Stimulated activated CD8-positive, alpha-beta memory T cell treated with anti-CD3 and anti-CD28 coated beads, Interleukin-2, amount 100 ng/mL, for 1 hour (primary cell): ENCODE measurements at places on chromosomes 6 and 20.
A peak's percentile ranks its signal among the peaks of the same experiment; 100 is the strongest.

DNA sequence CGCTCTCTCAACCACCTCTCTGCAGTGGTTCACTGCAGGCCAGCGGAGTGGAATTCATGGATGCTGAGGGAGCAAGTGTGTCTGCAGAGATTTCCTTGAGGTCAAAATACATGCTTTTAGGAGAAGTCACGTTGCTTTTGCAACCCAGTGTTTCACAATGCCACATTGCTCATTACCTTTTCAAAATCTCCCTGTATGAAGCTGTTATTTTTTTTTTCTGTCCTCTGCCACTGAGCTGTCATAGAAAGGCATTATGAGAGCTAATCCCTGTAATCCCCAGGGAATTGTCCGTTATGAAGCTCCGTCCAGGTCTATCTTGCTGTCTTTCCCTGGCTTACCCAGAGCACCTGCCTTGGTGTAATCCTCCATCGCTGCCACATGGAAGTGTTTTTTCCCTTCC, 60.5 kb upstream of the SLC22A23 start:
- DNase-seq, result no peak

GRCh38 chr20:30286157-30286556, 971.3 kb upstream of the DEFB115 start:
- DNase-seq, result no peak

DNA sequence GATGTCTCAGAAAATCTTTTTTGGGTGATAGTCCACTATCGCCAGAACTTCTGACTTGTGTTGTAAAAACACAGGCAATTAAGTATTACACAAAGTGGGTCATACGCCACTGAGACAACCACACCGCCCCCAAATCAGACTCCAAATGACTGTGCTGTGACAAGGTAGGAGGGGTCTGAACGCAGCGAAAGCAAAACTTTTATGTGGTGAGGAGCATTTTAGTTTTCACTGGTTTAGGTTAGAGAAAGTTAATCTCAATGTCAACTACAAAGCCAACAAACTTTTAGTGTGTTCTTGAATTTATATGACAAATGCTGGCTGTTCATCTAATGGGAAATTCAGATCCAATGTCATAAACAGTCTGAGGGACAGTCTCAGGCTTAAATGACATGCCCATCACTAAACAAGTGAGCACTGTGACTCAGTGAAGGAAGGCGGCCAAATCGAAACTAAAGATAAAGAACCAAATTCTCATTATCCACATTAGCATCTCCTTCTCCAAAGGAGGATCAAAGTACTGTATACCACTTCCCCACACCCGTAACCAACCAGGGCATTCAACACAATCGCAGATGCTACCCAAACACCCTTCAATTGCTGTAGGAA, 186.7 kb downstream of the GJA10 start:
- peak; percentile 28 for DNase-seq

DNA sequence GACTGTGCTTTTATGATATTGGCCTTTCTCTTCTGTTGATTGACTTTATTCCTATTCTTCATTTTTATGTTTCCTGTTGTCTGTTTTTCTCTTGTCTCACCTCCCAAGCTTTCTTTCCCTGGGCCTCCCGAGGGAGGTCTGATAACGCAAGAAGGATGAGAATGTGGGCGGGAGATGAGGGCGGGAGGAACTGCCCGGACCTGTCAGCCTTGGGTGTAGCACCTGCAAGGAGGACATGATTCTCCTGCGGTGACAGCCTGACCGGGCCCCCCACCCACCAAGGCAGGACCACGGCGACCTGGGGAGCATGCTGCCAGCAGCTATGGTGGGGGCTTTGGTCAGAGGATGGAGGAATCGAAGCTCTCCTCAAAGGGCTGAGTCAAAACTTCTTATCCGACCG, 86.9 kb downstream of the PLEKHG1 start:
- DNase-seq, result no peak

DNA sequence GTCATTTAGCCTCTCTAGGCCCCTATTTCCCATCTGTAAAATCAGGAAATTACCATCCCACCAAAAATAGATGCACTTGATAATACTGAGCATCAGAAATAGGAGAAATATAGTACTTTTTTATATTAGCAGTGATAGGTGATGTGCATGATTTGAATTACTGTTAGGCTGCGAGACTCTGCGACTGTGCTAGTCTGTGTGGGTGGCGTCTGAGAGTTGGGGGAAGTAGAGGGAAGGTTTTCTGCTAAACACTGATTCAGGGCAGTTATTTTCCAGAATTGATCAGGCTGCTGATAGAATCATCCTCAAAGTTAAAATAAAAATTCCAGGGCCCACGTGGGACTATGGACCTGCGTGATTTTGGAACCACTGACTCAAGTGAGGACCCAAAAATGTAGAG, 60.4 kb upstream of the ARMH2 start:
- no peak for DNase-seq

DNA sequence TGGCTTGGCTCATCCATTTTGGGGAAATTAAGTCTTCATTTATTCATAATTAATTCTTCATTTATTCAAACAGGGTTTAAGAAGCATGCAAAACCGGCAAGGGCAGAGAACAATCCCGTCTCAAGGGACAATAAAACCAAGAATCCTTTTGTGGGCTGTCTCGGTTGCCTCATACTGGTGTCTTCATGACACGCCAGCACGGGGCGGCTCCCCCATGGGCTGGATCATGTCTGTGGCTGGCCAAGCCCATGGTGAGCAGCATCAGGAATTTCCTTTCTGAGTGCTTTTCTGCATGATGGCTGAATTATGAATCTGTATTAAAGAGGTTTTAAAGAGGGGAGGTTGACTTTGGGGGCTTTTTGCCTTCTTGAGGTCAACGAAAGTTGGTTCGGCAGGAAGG, 38.3 kb upstream of the DUSP22 start:
- no peak for DNase-seq

DNA sequence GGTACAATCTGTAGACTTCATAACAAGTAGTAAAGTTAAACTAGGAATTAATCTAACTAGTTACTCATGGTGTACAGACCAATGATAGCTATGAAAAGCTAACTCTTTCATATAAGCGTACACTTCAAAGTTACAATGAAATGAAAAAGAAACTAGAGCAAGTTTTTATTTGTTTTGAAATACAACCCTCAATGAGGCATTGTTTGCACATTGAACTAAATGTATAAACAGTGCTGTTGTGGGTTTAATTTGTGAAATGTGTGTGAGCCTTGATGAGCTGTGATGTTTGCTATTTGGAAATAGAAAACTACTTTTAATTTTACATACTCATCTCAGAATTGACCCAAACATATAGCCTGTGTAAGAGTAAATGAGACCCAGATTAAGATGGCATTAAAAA, 11.1 kb upstream of the EYA4 start:
- no peak for DNase-seq

DNA sequence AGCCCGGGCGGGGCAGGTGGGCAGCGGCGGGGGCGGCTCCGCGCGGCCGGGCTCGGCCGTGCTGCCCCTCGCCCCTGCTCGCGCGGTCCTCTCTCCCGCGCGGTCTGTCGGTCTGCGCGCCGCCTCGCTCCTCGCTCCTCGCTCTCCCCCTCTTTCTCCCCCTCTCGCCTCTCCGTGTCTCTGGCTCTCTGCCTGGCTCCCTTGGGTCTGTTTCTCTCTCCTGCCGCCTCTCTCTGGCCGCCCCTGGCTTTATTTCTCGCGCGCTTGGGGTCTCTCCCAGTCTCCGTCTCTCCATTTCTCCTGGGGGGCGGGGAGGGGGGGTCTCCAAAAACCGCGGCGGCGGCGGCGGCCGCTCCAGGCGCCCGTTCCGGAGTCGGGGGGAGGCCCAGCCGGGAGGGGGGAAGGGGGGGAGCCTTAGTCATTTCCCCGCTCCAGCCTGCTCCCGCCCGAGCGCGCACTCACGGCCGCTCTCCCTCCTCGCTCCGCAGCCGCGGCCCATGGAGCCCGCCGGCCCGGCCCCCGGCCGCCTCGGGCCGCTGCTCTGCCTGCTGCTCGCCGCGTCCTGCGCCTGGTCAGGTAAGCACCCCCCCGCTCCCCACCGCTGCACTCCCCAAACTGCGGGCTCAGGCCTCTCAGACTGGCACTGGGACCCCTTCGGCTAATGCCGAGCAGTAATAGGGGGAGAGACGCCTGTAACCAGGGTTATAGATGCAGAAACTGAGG, at the start of gene SIRPA:
TSS of gene SIRPA (plus strand) at position 457 of the 723 bp plus-strand sequence. CDS start at position 498, 41 bp downstream.
- no peak for DNase-seq

DNA sequence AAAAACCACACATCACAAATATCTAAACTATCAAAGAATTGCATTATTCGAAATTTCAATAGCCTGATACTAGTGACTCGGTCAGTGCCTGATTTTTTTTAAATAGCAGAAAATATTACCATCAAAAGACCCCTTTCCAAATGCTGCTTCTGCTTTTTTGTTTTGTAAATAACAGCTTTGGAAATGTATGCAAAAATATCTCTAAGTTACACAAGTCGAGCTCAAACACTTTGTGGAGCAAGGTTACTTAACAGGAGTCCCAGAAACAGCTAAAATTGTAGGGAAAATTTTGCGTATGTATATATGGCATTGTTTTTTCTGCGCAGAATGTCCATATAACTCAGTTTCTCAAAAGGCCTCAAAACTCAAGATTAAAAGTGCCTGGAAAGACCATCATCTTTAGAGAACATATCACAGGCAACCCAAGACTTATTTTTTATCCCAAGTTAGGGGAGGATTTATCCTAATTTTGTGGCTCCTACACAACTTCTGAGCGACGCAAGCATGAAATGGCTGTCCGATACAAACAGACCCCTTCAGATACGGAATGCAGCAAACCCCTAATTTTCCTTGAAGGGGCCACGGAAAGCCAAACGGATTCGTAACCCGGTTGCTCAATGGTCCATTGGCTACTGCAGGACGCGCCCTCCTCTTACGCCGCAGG, 1.3 kb downstream of the CEP85L start:
- no peak for DNase-seq

DNA sequence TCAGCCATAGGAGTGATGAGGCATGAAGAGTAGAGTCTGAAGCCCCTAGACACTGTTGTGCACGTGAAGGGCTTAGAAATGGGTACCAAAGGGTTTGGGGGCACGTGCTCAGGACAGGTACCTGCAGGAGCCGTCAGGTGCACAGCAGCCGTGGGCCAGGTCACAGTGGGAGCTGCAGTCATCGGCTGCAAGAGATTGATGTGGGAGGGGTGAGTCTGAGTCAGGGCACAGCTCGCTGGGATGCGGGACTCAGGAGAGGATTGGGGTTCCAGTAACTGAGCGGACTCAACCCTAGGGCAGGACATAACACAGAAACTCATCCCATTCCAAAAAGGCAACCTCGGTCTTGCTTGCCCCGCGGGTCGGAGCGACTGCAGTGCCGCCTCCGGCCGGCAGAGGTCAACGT, 1.1 kb downstream of the DLK2 start:
- DNase-seq, result peak; percentile 37

- no peak for DNase-seq
These were observed 582.6 kb upstream of the MMS22L start for GRCh38 chr6:97865612-97866011.

DNA sequence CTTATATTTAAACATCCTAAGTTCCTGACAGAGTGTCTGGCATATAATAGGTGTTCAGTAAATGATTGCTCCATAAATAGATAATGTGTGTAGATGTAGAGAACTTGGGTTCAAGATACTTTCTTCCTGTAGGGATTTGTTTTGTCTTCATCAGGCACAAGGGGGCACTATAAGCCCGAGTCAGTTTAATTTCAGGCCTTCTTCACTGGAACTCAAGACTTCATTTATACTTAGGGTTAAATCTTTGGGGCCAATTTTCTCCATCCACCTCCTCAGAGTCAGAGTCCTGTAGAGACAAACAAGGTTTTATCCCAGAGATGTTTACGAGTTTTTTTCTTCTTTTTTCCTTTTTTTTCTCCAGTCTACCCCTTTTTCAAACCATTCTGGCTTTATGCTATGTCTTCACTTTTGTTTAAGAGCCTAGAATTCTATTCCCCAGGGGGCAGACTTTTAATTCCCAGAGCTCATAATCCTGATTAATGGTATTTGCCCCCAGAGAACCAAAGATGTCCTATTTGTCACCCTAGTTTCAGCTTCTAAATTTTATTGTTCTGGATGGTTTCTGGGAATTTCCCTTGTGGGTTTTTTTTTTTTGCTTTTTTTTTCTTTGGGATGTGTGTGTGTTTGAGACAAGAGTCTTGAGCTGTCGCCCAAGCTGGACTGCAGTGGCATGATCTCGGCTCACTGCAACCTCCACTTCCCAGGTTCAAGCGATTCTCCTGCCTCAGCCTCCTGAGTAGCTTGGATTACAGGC, 88.4 kb downstream of the HFE start:
- DNase-seq, result no peak

DNA sequence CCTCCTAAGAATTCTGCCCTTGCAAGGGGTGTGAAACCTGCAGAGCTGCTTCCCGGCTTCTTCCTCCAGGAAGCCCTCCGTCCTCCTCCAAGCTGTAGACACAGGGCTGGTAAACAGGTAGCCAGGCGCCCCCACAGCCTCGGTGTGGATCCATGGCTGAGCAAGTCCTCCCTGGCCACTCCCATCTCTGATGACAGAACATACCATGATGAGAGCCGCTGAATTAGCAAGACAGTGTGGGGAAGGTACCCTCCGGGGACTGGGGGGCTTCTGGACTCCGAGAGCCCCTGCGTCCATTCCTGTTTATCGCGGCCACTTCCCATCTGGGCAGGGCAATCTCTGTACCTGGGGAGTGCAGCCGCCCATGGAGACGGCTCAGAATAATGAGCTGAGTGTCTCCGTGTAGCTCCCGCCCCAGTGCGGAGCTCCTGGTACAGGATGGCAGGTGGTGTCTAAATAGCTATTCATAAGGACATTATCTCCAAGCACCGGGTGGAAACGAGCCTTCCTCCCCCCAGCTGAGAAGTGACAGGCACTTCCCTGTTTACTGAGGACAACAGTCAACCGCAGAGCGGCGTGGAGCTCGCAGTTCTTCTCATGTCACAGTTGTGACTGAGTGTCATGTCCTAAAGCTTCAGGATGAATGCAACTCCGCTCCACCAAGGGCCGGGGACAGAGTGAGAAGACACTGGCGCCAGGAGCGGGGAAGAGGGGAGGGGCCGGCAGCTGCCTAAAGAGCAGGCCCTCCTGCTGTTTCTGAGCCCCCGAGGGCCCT, 22.7 kb upstream of the NTSR1 start:
- DNase-seq, result no peak

DNA sequence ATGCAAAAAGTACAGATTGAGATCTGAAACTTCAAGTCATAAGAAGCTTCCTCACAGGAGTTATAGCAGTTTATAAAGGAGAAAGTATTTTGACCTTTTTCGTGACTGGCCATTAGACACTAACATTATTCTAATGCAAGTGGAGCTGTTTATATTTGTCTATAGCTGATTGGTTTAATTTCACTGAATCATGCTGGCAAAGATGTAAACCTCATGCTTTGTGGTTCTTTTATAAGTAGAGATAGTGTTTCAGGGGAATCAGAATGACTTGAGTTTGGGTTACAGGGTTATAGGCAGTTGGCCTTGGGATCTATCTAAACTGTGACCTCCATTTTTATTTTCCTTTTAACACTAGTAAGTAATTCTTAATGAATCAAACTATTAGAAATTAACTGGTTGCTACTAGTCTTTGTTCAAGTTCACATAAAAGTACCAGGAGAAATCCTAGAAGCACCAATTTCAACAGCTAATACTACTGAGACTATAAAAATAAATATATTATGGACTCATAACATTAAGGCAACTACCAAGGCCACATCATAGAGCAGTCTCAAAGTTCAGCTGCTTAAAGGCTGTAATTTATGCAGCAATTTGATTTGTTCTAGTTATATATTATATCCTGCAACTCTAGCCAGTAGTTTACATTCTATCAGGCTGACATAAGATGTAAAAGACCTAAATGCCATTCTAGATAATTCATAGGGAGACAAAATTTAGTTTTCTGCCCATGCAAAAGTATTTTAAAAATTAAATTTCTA, 94.0 kb downstream of the RNGTT start:
- DNase-seq, result no peak

GRCh38 chr6:44699082-44699481, 311.6 kb downstream of the CDC5L start:
- DNase-seq, result no peak

GRCh38 chr20:17875981-17876385, 92.6 kb downstream of the SNX5 start:
- DNase-seq, result no peak
